Panc1 (cell line): ENCODE measurements at places on chromosomes 12 and 14. TPM values are rescaled to one million over a fixed set of nuclear protein-coding genes. Genes with fewer than 3 reads are reported as not detected.

The CCDC175 gene
- total RNA-seq = not detected

The ASCL1 gene
- total RNA-seq = not detected

The FOXJ2 gene
- total RNA-seq = 10.9 TPM

- H3K4me1 ChIP-seq = no peaks in the 10 kb centered on the region
- no peaks in the 10 kb centered on the region for H3K27me3 ChIP-seq
- H3K4me3 ChIP-seq = no peak overlapping the region
- no peaks in the 10 kb centered on the region for H3K36me3 ChIP-seq
These were observed 158.0 kb downstream of the KCNA5 start for GRCh38 chr12:5201554-5202218.

DNA sequence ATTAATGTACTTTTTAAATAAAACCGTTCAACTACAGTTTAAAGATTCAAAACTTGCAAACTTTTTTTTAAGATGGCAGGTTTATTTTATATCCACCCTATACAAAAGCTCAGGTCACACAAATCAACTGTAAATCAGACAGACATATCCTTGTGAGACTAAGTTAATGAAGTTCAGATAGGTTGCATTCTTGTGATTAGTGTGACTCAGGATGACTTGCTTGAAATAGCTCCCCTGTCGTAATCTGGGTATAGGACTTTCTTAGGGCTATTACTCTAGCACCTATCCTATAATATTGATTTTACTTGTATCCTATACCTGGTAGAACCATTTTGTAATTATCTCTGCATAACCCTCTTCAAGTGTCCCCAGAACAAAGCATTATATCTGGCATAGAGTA is 9.5 kb upstream of the PRKD1 start:
- DNase-seq = no peak
- no peaks in the 10 kb centered on the region for H3K4me1 ChIP-seq
- H3K4me3 ChIP-seq = no peak overlapping the region
- H3K27ac ChIP-seq = no peak overlapping the region

DNA sequence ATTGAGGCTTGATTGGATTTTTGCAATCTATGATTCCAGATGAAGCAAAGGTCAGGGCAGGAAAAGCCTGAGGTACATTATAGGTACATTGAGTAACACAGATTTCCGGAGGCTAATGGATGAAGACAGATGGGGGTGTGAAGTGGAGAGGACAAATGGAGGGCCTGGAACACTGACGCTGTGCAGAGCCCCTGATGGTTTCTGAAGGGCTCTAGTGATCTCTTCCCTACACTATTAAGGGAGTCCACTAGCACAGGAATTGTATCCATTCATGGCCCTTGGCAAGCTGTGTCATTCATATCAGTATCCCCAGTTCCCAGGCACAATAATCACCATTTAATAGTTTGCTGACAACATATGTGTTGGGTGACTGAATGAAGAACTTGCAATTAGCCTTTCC is 284.8 kb downstream of the ITPR2 start:
- no peaks in the 10 kb centered on the region for H3K27me3 ChIP-seq
- no peaks in the 10 kb centered on the region for H3K4me1 ChIP-seq
- no peak overlapping the region for H3K4me3 ChIP-seq

- H3K36me3 ChIP-seq = no peaks in the 10 kb centered on the region
- H3K27me3 ChIP-seq = no peaks in the 10 kb centered on the region
- no peak overlapping the region for H3K27ac ChIP-seq
- no peak overlapping the region for H3K4me3 ChIP-seq
- no peak for DNase-seq
These were observed 124.4 kb downstream of the ADCK1 start for GRCh38 chr14:77924141-77924948.

GRCh38 chr12:105113094-105113493 is 5.6 kb downstream of the WASHC4 start:
- no peaks in the 10 kb centered on the region for H3K27me3 ChIP-seq
- H3K4me3 ChIP-seq = no peak overlapping the region
- no peak for DNase-seq
- peaks cover 48% of the 10 kb centered on the region for H3K36me3 ChIP-seq
- no peak overlapping the region for H3K27ac ChIP-seq
- peaks cover 2% of the 10 kb centered on the region; the same call in 1 of the 2 replicates for H3K4me1 ChIP-seq

DNA sequence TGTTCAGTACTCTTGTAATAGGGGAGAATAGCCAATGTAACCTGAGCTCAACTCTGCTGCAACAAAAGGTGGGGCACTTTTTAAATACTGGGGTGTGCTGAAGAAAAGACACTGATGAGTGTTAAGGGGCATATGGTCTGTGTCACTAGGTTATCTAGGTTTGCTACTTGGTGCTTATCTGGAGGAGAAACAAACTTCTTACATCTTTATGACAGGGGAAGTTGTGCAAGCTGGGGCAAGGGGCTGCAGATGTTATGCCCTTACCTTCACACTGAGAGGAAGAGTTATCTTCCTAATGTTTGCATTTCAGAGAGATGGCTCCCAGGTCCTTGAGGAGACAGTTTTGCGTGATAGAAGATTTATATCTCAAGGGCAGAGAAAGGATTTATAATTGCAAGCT is 90.9 kb upstream of the PKP2 start:
- H3K27me3 ChIP-seq = no peaks in the 10 kb centered on the region
- no peak for DNase-seq
- no peak overlapping the region for H3K4me3 ChIP-seq
- H3K36me3 ChIP-seq = no peaks in the 10 kb centered on the region

GRCh38 chr14:35444104-35444503 is 39.6 kb upstream of the NFKBIA start:
- no peaks in the 10 kb centered on the region for H3K27me3 ChIP-seq
- H3K4me1 ChIP-seq = no peaks in the 10 kb centered on the region
- no peak overlapping the region for H3K4me3 ChIP-seq
- H3K36me3 ChIP-seq = no peaks in the 10 kb centered on the region
- DNase-seq = no peak
